ENCODE measurements at places on chromosomes 11 and 22.

- peak; percentile 67 for DNase-seq
Observed at GRCh38 chr11:13098063-13098462, 88.9 kb downstream of the RASSF10 start.

GRCh38 chr22:45775569-45776312 is 104.1 kb downstream of the ATXN10 start:
- DNase-seq, result no peak

- no peak for DNase-seq
Observed at GRCh38 chr11:113673550-113674396, 32.3 kb downstream of the TMPRSS5 start.

GRCh38 chr11:110763249-110764011 is 51.2 kb upstream of the ARHGAP20 start:
- DNase-seq, result peak; percentile 16

- DNase-seq, result no peak
Observed at GRCh38 chr11:69333149-69333710, 39.3 kb downstream of the MYEOV start.

DNA sequence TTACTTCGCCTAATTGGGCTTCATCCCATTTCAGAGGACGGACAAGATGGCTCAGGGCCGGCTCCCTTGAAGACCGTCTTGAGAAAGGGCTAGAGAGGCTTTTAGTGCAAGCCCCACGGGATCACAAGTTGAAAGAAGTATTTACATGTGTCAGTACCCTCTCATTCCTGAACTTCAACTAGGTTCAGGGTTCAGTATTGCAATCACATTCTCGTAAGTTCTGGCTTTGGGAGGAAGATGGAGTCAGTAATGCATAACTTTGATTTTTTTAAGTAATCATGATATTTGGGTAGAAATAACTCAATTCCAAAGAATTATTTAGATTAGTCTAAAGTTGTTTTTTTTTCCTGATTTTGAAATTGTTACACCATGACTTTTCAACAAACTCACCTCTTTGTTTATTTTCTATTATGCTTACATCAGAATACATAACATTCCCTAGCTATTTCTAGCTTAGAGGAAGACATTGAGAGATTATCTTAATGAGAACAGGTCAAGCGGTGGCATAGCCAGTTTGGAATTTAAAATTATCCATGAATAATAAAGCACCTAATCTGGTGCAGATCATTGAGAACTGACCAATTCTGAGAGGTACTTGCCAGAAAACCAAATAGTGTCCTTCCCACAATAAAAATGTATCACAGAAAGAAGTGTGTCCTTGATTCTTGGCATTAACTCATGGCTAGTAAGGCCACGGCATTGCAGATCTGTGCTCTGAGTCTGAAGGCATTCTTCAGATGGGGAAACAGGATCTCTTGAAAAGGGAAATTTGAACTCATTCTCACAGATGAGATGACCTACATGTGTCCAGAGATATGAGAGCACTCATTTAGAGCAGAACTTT is 92.1 kb upstream of the BLID start:
- DNase-seq, result no peak

- no peak for DNase-seq
Observed at GRCh38 chr22:22390989-22391388, 117.6 kb downstream of the ZNF280B start.

DNA sequence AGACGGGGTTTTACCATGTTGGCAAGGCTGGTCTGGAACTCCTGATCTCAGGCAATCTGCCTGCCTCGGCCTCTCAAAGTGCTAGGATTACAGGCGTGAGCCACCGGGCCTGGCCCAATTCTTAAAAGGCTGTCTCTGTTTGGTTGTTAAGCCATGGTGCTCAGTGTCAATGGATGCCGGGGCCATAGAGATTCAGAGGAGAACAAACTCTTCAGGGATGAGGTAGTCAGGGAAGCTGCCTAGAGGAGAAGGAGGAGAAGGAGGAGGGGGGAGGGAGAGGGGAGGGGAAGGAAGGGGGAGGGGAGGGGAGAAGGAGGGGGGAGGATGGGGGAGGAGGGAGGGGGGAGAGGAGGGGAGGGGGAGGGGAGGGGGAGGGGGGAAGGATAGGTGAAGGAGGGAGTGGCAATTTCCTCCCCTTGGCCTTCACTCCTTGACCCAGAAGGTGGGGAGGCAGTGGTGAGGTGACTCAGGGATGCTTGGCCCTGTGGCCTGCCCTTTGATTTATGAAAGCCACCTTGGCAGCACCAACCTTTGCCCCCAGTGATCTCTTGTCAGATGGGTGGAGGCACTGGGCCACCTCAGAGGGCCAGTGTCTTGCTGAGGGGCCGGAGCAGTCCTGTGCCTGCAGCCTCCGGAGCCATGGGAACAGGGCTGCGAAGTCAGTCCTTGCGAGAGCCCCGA is at the start of gene C11orf86:
Gene C11orf86 (plus strand): TSS at position 581 of the 681 bp plus-strand sequence. CDS start 59 bp downstream, at position 640.
- no peak for DNase-seq
